Esophagus squamous epithelium (tissue), 5 donors: ENCODE measurements at places on chromosomes 4 and X.

DNA sequence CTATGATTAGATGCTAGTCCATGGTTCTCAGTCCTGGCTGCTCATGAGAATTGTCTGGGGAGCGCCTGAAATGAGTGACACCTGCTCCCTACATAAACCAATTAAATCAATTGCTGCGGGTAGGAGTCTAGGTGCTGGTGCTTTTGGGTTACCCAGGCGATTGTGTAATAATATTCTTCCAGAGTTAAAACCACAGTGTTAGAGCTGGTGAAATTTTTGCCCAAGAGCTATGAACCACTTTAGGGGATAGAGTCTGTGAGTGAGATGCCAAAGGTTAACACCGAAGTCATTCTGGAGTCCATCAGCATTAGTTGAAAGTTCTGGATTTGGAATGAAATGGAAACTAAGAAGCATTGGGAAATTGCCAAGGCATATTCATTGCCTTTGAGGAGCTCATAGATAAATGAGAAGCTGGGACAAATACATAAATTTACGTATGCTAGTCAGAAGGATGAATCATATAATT, 15.3 kb downstream of the PDK3 start:
- no peak for DNase-seq

- no peak for DNase-seq
Observed at GRCh38 chr4:54526560-54526959, 131.2 kb upstream of the KIT start.

GRCh38 chrX:153378607-153379006, 22.5 kb downstream of the PNMA6E start:
- DNase-seq = no peak

- no peak for DNase-seq
Observed at GRCh38 chrX:23904096-23904495, 3.6 kb downstream of the APOO start.

DNA sequence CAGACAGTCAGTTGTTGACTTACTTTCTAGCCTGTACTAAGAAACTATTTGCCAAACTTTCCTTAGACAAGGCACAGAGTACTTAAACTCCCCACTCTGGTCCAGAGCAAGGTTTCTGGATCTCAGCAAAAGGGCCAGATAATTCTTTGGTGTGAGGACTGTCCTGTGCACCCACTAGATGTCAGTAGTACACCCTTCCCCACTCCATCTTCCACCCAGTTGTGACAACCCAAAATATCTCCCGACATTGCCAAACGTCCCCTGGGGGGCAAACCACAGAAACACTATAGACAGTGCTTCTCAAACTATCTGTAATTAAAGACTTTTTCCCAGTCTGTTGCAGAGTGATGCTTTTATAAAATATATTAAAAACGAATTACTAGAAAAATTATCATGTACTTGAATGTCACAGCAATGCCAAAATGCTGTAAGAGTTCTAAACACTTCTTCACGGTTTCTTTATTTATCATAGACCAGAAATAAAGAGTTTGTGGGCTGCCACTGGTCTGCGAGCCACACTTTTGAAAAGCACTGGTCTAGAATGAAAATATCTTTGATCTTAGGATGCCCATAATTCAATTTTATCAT, 203.5 kb downstream of the PRDM5 start:
- no peak for DNase-seq

DNA sequence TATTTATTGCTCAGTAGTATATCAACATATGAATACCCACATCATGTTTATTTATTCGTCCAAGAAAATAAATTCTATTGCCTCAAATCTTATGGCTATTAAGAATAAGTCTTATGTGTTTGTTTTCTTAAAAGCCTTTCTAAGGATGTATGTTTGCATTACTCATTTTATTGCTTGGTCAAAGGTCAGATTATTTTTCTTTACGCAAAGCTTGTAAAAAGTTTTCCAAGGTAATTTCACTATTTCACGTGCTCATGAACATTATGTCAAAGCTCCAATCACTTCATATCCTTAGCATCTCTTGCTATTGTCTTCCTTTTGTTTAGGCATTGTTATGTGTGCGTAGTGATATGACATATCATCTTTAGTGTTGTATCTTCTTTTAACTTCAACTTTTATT, 258.5 kb upstream of the FSTL5 start:
- no peak for DNase-seq
